ENCODE measurements at places on chromosomes 7 and 10.

- no peak for DNase-seq
Measured at GRCh38 chr7:127751490-127752448, 99.8 kb downstream of the SND1 start.

DNA sequence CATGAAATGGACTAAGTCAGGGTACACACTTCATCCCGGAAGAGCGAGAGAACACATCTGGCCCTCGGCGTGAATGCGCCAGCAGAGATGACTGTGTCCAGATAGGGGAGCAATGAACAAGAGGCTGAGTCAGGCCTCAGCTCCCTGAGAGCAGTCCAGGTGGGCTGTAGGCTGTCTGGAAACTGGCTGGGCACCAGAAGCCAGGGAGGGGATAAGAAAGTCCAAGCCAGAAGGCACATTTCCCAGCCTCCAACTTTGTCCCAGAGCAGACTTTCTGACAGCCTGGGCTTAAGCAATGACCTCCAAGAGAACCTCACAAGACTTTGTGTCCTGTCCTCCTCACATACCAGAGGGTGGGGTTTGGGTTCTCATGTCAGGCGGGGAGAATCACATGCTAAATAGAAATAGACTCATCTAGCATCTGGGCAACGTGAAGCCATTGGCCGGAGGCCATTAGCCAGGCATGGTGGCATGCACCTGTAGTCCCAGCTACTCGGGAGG is 157.2 kb downstream of the ARHGAP12 start:
- no peak for DNase-seq

- DNase-seq: no peak
Measured at GRCh38 chr7:4085937-4086691, 596.0 kb upstream of the FOXK1 start.

GRCh38 chr7:97851683-97852082 is 20.5 kb downstream of the ASNS start:
- DNase-seq: no peak

GRCh38 chr10:17134737-17135260 is 5.2 kb upstream of the CUBN start:
- DNase-seq: no peak

- no peak for DNase-seq
Measured at GRCh38 chr10:33306701-33307519, 27.6 kb downstream of the NRP1 start.

- no peak for DNase-seq
Measured at GRCh38 chr10:62794306-62794705, 10.2 kb upstream of the ADO start.

DNA sequence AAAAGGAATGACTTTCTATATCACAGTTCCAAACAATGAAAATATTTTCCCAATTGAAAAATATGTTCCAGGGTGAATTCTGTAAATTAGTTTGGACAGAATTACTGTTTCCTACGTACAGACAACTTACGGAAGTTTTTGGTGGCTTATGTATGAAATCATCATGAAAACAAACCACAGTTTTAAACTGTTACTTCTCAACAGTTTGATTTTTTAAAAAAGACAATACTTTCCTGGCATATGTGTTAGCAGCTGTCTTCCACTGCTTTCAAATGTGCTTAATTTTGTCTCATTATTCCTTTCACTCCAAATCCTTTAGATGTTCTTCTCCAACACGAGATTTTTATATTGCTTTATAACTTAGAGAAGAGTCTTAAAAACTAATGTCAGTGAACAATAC is 56.2 kb downstream of the SEMA3A start:
- DNase-seq: no peak

GRCh38 chr10:96305019-96305418 is 785 bp downstream of the DNTT start:
- no peak for DNase-seq

GRCh38 chr7:104790440-104790839 is 223.6 kb upstream of the KMT2E start:
- no peak for DNase-seq

DNA sequence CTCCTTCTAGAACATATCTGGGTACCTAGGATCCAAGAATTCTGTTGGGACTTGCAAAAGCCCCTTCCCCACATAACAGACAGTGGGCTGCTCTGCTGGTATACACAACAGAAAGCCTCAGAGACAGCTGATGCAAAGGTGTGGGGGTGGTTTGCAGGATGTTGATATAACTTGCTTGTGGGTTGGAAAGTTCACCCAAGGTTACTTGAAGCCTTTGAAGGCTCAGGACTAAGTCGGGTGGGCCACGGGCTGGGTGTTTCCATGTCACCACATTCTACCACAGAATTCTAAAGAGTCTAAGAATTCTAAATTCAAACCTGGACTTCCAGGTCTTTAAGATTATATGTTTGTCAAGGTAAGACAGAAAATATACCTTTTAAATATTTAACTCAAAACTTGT is 7.4 kb upstream of the NRCAM start:
- DNase-seq: no peak

DNA sequence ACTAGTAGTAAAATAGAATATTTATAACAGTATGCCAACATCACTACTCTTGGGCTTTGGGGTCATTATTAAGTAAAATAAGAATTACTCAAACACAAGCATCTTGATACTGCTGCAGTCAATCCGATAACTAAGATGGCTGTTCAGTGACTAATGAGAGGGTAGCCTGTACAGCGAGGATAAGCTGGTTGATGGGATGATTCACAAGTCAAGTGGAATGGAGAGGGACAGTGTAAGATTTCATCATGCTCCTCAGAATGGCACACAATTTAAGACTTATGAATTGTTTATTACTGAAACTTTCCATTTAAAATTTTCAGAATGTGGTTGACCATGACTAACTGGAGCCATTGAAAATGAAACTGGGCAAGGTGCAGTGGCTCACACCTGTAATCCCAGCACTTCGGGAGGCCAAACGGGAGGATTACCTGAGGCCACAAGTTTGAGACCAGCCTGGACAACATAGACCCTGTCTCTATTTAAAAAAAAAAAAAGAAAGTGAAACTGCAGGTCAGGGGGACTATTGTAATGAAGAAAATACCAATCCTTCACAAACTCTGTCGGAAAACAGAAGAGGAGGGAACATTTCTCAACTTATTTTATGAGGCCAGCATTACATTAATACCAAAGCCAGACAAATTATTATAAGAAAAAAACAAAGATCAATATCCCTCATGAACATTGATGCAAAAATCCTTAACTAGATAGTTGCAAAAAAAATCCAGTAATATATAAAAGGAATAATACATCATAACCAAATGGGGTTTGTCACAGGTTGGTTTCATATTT is 11.2 kb downstream of the AVL9 start:
- DNase-seq: no peak

GRCh38 chr10:86942441-86943315 is 14.7 kb downstream of the MMRN2 start:
- DNase-seq: no peak

GRCh38 chr7:137652721-137653120 is 194.1 kb downstream of the DGKI start:
- DNase-seq: no peak

- DNase-seq: no peak
Measured at GRCh38 chr7:100071018-100071723, 10.4 kb downstream of the ZNF3 start.

DNA sequence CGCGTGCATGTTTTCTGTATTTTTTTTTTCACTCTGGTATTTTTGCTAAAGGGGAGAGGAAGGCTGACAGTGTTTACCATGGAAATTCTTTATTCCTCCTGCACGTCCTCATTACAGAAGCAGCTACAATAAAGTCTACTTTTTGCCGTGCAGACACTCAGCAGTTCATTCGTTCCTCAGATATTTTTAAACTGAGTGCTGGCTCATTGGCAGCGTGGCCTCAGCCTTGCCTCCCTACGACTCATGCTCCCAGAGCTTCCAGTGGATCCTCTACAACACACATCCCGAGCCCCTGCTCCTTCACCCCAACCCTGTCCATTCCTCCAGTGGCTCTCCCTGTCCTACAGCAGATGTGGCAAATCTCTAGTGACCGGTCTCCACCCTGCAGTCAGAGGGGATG is 239.2 kb upstream of the ZMIZ1 start:
- no peak for DNase-seq

GRCh38 chr10:52488606-52489485 is 174.8 kb downstream of the DKK1 start:
- DNase-seq: no peak

DNA sequence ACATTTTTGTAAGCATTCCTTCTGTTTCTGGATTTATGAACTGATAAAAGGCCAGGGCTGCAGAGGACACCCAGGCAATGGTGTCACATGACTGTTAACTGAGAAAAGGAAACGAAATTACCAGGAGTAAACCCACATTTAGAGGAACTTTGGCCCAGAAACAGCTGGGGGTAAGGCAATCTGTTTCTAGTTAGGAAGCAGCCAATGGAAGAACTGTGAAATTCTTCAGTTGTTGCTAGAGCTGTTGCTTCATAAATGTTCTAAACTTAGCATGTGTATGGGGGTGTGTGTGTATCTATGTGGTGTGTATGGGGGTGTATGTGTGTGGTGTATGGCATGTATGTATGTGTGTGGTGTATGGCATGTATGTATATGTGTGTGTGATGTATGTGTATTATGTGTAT is 11.8 kb upstream of the PDCD4 start:
- DNase-seq: no peak

DNA sequence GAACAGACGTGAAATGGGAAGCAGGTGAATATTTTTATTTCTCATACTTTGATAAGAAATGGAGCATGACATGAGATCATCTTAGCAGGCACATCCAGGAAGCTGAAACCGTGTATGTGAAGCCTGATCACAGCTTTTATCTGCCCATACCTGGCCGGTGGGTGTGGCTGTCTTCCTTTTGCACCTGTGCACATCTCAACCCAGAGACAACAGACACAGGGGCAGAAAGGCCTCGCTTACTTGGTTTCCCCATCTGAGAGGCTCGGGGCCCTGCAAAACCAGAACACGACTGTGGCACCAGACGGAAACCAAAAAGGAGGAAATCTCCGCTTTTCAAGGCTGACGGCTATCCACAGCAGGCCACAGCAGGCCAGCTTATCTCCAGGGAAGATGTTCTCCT is 116.4 kb downstream of the TCERG1L start:
- DNase-seq: no peak

GRCh38 chr10:71765176-71765904 is 8.0 kb downstream of the VSIR start:
- no peak for DNase-seq

- DNase-seq: no peak
Measured at GRCh38 chr7:148447221-148447849, 143.2 kb upstream of the C7orf33 start.

GRCh38 chr10:103709341-103709920 is 145.9 kb downstream of the SH3PXD2A start:
- DNase-seq: peak; percentile 15

- DNase-seq: no peak
Measured at GRCh38 chr7:3469641-3470040, 168.6 kb downstream of the SDK1 start.

DNA sequence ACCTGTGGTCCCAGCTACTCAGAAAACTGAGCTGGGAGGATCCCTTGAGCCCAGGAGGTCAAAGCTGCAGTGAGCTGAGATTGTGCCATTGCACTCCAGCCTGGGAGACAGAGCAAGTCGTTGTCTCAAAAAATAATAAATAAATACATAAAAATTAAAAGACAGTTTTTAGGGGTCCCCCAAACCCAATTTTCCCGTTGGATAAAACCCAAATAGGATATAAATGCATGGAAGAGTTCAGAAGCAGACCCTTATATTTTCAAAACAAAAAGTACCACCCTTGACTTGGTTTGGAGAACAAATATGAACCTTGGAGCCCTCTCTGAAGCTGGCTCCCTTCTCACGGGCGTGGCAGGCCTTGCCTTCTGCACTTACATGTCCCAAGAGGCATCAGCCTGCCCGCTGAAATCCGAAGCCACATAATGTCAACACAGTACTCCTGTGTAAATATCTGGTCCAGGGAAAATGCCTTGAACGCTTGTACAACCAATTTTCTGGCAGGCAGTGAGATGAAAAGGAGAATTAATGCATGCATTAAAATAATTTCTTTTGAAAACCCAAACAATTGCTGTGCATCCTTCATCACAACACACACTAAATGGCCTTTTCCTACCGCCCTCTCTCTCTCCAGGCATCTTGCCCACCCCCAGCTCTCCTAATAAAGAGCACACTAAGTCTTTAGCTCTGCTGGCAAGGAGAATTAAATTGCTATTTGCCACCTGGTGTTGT is 46.4 kb upstream of the PARD3 start:
- peak; percentile 67 for DNase-seq

GRCh38 chr10:96501985-96502384 is 11.7 kb downstream of the TLL2 start:
- DNase-seq: no peak

DNA sequence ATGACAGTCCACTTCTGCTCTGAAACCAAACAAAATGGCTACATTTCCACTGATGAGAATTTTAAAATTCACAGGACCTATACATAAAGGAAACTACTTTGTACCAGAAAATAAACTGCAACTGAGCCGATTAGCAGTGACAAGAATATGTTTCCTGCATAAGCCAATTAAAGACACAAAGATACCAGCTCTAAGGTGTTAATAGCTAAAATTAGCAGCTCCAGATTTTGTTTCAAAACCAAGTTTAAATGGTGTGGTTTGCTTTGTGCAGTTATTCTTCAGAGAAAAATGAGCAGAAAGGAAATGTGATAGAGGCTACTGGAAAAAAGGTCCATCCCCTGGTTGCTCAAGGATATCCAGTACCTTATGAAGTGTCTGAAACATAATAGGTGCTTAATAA is 123.2 kb downstream of the ANK3 start:
- no peak for DNase-seq

DNA sequence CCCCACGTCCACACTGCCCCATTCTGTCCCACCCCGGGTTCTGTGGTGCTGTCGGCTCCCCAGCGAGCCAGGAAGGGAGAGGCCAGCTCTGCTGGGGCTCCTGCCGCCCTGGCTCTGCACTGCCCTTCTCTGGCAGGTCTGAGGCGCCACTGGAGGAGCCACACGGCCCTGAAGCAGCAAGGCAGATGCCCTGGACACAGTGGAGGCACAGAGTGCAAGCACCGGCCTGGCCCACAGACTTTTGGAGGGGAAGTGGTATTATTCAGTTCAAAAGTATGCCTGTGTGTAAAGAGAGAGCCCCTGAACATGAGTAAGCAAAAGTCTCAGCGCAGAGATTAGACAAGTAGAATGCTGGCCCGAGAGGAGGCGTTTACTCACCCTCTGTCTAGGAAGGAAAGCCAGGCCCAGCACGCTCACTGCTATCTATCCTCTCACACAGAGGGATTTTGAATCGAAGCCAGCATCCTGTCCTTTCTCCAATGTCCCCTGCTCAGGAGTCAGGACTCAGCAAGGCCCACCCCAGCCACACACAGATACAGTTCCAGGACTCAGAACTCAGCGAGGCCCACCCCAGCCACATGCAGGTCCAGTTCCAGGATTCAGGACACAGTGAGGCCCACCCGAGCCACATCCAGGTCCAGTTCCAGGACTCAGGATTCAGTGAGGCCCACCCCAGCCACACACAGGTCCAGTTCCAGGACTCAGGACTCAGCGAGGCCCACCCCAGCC is 115.0 kb downstream of the EGFR start:
- DNase-seq: no peak

- DNase-seq: no peak
Measured at GRCh38 chr7:46619723-46620310, 698.7 kb upstream of the IGFBP3 start.
